ENCODE measurements at places on chromosomes 4 and X.

GRCh38 chr4:56149591-56149990 lies 200.8 kb downstream of the CEP135 start:
- no peak for DNase-seq

DNA sequence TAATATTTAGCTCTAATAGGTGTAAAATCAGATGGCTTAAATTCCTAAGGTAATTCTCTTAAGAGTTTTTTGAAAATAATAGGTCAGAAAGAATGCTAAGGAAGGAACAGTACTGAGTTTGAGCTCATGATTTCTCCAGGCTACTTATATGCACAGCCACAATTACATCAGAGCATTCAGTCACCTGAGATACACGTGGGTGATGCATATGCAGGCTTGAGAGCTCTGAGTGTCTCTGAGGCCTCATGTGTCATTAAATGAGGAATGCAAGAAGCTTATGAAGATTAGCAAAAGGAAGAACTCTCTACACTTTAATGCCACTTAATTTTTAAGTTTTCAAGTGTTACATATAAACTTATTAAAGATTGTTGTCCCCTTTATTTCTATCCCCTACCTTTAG lies 124.0 kb upstream of the STIM2 start:
- no peak for DNase-seq

- DNase-seq, result no peak
Observed at GRCh38 chr4:77145842-77146185, 11.2 kb upstream of the CCNG2 start.

DNA sequence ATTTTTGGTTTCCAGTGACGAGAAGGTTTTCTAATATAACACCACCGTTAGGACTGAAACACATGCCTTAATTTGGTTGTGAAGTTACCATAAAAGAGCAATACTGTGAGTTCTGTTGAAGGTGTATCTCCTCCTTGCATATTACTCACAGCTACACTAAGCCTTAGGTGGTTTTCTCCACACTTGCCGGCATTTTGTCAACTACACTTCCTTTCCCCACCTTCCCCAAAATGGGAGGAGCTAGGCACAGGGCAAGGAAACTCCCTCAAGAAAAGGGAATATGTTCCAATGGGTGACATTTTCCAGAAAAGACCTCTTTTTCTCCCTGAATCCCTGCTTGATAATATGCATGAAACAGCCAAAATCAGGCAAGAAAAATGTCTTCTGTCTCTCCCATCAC lies 44.8 kb downstream of the RELL1 start:
- DNase-seq, result no peak

DNA sequence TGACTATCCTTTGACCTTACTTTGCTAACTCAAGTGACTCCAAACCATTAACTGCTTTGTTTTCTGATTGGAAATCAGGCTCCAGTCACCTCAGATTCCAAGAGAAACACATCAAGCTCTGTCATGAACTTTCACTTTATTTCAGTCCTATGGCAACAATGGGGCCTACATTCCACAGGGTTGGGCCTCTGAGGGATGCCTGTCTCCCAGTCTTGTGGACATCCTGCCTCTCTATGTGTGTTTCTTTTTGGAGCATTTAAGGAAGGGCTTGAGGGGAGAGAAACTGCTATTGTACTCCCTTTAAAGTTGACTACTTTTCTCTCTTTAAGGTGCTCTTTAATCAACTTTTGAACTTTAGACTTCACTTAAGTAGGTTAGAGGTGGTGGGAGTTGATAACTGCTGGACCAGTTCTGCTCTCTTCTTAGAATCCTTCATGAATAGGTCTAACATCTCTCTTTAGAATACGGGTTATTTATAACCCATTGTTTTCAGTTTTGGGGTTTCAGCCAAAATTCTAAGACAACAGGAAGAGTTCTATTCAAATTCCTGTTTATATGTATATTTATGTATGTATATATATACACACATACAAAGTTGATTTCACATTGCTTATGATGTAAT lies 274.3 kb upstream of the NR3C2 start:
- no peak for DNase-seq

DNA sequence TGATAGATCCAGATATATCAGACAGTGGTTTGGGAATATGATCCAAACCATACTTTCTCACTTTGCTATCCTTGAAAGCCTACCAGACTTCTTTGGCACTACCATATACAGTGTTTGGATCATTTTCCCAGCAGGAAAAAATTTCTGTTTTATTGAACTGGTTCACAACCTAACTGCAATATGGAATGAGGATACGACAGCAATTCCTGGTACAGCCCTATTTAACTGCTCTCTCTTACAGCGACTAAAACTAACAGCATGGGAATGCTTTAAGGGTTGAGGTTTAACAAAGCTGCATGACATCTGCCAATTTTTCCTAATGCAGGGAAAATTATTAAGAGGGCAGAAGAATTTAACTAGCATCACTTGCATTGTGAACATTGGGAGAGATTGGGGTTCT lies 47.3 kb downstream of the RS1 start:
- DNase-seq, result no peak

GRCh38 chrX:4322916-4323315 lies 609.5 kb upstream of the PRKX start:
- no peak for DNase-seq

DNA sequence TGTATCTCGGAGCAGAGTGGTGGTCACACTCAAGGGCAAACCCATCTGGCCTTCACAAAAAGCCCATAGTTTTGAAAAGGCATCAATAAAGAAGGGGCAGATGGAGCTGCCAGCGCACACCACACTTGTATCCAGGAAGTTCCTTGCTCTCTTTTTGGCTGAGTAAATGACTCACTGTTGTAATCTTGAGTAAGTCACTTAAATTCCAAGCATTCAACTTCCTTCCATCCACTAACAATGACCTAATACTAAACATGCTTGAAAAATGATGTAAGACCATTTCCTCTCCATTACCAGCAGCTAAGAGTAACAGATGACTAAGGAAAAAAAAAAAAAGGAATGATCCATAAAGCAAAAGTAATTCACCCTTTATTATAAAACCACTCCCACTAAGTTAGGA lies 32.4 kb upstream of the MYOZ2 start:
- DNase-seq, result no peak

DNA sequence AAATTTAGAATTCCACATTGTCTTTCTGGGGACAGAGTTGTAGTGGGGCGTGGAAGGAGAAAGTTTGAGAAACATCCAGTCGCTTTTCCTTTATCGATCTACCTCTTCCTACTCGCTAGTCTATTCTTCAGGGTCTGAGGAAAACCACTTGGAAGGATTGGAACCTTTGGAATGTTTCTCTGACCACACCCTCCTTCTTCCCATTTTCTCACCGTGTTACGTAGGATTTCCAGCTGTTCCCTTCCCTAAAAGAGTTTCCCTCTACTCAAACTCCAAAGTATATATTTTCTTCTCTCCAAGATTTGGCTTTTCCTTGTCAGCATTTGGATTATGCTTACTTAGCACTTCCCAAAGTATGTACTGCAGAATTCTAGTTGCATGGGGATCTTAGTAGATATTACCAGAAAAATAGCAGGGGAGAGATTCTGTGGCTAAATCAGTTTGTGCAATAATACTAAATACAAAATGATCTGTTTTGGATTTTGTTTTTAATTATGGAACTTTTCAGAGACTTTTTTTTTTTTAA lies 4.9 kb downstream of the ENPEP start:
- no peak for DNase-seq

GRCh38 chrX:121858867-121859647 lies 811.6 kb downstream of the GLUD2 start:
- no peak for DNase-seq

DNA sequence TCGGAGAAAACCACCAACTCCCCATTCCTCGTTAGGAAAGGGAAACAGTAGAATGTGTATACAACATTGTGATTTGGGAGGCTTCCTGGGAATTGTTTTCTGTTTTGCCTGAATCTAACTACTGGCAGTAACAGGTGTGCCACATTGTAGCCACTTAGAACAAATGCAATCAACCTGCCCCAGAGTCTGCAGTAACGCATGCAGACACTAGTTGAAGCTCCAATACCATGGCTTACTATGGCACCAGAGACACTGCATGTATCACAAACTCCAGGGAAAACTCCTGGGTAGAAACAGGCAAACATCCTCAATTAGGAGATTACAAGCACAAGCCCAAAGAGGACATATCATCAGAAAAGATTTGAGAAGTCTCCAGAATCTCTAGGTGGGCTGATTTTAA lies 154.2 kb upstream of the NEIL3 start:
- DNase-seq, result no peak

GRCh38 chrX:1162119-1162916 lies 50.1 kb downstream of the CRLF2 start:
- DNase-seq, result no peak

Data from activated T-helper 1 cell treated with anti-CD3 and anti-CD28 coated beads, Interleukin-2, amount 50 U/mL, for 16 hours (primary cell).